ENCODE measurements at places on chromosomes 7 and 10.

GRCh38 chr10:113047963-113048781, 98.1 kb downstream of the TCF7L2 start:
- DNase-seq, result no peak

DNA sequence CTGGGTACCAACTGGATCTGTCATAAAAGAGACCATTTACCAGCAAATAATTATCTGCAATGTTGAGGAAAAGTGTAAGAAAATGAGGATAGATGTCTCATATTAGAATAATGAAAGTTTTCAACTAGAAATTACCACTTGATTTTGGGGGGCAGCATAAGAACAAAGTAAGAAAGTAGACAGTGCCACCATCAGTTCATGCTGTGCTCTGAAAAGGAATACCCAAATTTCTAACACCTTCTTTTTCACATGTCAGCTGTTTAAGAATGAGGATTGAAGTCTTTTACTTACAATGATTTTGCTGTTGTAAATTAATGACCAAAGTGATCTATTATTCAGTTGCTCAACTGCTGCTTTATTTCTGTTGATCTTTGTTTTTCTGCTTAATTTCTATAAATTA, 578.3 kb downstream of the ETV1 start:
- no peak for DNase-seq

DNA sequence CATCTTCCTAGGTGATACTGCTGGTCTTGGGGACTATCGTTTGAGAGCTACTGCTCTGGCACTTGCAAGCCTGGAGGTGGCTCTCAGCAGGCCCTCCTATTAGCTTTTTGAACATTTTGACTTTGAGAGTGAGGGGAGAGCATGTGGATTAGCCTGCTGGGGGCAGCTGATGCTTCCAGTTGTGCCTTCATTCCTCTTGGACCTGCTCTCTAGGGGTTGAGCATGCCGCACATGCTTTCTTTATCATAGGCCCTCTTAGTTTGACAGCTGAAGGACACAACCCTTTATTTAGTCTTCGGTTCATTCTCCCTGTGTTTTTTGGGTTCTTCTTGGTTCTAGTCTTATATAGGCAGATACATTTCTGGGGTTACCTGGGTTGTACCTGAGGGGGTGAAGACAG, 132.1 kb downstream of the GALNT17 start:
- DNase-seq, result no peak

GRCh38 chr10:61024151-61024855, 80.3 kb upstream of the RHOBTB1 start:
- DNase-seq, result no peak

DNA sequence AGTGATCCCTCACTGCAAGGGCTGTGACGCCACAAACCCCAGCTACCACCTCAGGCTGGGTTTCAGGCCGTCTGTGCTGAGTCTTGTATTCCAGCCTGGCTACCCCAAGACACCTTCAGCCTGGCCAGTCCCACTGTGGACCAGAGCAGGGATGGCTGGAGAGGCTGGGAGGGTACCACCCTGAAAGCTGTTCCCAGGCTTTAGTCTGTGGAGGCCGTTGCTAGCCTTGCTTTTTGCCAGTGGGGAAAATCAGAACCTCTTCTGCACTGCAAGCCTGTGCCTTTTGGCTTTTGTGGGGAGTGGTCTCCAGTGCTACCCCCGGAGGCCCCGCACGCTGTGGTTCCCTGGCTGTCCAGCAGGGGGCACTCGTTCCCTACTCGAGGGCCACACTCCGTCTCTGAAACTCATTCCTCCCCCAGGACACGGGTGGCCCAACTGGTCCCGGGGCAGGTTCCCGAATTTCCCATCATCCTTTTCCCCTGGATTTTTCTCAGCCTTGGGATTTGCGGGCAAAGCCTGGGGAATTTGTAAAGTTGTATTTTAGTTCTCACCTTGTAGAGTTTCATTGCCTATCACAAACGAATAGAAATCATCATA, 128.4 kb upstream of the BTBD16 start:
- DNase-seq, result peak; percentile 40
